AG20443 (cell line): ENCODE measurements at places on chromosomes 7 and 10.
A peak's percentile ranks its signal among the peaks of the same experiment; 100 is the strongest.

GRCh38 chr7:17434191-17434590, 135.7 kb downstream of the AHR start:
- no peak for DNase-seq

- DNase-seq, result no peak
Measured at GRCh38 chr7:13161125-13161524, 473.7 kb downstream of the ARL4A start.

DNA sequence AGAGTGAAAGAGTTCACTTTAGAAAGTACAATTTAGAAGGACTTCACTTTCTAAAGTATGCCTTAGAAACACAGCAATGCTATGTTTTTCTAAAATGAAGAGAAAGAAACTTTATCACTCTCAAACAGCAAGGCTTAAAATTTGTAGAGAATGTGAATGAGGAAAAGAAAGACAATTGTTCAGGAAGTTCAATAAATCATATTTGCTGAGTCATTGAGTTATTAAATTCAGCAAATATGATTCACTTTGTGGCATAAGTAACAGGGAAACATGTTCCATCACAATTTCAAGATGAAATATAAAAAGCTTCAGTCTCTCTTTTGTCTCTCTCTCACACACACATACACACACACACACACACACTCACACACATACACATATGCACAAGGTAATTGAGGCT, 187.9 kb downstream of the PCDH15 start:
- no peak for DNase-seq

DNA sequence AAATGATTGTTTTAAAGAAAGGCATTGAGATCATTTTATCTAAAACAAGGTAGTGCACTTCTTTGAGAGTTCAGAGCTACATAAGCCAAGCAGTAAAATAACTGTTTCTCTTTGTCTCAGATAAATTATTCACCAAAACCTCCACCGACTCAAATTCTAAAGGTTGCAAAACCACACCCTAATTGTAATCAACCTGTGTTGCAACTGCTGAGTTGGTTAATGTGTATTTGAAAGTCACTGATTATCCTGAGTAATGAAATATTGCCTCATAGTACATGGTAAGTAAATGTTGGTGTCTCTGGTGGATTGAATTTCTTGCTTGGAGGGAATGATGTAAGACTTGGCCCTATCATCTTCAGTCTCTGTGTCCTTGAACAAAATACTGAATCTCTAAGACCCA, 35.9 kb upstream of the CYP2C9 start:
- no peak for DNase-seq

DNA sequence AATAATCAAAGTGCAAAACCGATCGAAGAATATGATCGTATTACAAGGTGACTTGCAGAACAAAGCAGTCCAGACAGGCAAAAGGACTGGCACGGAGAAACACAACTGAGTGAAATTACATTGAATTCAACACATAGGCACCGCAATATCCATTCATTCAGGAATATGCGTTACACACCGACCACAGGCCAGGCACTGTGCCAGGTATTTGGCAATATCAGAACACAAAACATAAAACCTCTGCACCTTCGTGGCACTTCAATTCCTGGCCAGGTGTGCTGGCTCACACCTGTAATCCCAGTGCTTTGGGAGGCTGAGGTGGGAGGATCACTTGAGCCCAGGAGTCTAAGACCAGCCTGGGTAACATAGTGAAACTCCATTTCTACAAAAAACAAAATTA, 187.9 kb downstream of the DIP2C start:
- no peak for DNase-seq

GRCh38 chr10:88525371-88526069, 57.6 kb downstream of the RNLS start:
- DNase-seq, result peak; percentile 12

DNA sequence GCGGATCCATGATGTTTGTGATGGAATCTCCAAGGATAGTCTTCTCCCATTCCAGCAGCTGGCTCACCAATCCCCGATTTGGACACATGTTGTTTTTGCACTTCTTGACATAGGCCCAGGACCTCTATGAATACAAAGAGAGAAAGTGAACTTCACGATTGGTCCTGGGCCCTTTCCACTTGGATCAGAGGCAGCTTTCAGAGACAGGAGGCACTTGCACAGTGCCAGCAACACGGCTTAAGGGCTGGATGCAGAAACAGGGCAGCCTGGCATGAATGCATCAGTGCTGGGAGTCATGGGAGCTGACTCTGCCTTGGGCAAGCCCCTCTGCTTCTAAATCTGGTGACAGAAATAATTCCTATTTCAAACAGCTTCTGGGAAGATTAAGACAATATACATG, 2.1 kb upstream of the TMEM120A start:
- DNase-seq, result peak; percentile 1

DNA sequence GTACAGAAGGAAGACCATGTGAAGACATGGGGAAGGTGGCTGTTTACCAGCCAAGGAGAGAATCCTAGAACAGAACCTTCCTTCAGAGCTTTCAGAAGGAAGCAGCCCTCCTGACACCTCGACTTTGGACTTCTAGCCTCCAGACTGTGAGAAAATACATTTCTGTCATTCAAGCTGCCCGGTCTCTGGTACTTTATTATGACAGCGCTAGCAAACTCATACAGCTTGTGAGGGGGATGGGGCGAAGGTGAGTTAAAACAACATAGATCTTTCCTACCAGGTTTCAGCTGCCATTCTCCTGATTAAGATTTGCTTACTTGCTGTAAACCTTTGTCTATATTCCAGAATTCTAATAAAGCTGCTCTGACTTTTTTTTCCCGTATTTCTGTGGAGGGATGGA, 14.9 kb upstream of the ZNF248 start:
- DNase-seq, result no peak

GRCh38 chr7:80473751-80474150, 38.1 kb downstream of the GNAT3 start:
- no peak for DNase-seq

GRCh38 chr7:38195804-38196595, 18.0 kb downstream of the STARD3NL start:
- DNase-seq, result peak; percentile 29

- no peak for DNase-seq
Measured at GRCh38 chr7:103793614-103794013, 195.8 kb downstream of the RELN start.

DNA sequence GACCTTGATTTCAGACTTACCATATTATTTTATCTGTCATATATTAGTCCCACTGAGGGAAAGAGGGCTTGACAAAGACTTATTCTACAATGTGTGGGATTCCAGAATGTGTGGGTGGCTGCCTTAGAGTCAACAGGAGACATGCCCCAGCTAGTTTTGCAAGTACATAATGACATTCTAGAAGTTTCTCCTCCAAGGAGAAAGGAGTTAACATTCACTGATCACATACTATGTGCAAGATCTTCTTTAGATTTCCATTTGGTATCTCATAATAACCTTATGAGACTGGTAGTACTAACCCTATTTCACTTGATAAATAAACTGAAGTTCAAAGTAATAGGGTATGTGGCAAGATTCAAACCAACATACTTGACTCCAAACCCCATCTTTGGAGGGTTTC, 25.2 kb downstream of the IRF5 start:
- DNase-seq, result no peak

GRCh38 chr7:104986628-104987259, 27.3 kb upstream of the KMT2E start:
- no peak for DNase-seq

DNA sequence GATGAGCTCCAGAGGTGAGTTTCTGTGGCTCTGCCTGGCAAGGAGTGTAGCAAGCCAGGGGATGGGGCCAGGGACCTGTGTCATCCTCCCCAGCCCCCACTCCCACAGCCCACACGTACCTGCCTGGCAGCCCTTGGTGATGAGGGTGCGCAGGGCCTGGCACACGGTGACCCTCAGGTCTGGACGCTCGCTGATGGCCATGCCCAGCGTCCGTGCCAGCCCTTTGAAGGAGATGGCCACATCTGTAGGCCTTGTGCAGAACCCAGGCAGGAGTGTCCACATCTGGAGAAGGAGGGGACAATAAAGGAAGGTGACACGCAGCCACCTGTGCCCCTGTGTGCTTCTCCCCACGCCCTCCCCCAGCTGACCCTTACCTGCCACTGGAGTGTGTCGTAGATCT, 27.7 kb downstream of the RRP12 start:
- DNase-seq, result no peak

DNA sequence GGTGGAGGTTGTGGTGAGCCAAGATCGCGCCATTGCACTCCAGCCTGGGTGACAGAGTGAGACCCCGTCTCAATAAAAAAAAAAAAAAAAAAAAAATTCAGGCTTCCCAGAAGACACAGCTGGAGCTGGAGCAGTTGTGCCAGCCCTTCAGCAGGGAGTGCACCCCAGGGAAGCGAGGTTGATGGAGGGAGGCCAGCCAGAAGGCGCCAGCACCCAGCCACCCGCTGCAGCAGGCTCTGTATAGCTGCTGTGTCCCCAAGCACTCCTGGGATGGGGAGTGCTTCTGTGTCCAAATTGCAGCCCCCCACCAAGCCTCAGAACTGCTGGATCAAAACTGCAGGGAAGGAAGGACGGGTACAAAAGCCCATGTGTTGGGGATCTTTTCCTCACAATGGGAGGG, 47.8 kb downstream of the COBL start:
- no peak for DNase-seq

- DNase-seq, result no peak
Measured at GRCh38 chr10:9097206-9097990, 1042.9 kb downstream of the GATA3 start.

DNA sequence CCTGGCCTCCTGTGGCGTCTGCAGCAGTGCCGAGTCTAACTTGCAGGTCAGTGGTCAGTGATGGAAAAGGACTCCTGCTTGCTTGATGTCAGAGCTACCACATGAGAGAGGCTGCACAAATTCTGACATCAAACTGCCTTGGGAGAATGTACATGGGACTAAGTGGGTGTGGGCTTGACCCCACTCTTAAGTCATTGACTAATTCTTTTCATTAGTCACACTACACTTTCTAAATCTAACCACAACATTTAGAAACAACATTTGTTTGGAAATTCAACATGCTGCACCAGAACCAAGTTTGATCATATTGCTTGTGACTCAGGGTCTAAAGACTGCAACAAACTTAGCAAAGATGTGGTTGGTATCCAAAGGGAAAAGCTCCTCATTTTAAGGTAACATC, 24.4 kb upstream of the CDC14C start:
- DNase-seq, result no peak

- DNase-seq, result no peak
Measured at GRCh38 chr10:78861529-78862327, 207.0 kb upstream of the ZMIZ1 start.

GRCh38 chr10:122236690-122237306, 34.3 kb upstream of the BTBD16 start:
- no peak for DNase-seq

DNA sequence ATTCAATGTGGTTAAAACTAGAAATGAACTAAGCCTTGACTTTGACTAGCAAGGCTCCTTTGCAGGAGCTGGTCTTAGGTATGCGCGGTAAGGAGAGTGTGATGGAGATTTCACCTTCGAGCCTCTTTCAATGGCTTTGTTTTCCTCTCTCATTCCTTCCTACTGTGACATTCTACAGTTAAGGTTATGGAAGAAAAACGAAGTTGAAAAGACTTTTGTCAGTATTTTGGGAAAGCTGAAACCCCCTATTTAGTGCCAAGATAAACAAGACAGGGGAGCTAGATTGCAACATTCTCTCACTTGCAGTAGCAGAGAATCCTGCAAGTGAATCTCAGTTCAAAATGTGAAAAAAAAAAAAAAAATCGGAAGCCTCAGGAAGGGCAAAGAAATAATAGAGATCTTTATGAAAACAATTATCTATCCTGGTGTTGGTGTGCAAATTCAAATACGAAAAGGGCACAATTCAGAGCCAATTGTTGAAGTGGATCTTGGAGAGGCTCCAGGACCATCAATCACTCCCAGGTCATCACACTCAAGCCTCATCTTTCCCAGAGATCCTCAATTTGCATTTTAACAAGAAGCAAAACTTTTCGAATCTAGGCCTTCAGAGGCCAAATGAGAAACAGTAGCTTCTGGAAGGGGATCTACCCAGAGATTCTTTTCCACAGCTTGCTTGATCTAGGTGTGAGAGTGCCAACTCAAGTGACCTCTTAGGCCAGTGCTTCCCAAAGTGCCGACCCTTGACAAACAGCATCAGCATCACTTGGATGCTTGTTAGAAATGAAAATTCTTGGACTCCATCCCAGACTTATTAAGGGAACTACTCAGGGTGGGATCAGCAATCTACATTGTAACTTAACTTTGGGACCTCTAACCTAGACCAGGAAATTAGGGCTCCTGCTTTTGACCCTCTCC, 163.8 kb downstream of the INHBA start:
- DNase-seq, result no peak

DNA sequence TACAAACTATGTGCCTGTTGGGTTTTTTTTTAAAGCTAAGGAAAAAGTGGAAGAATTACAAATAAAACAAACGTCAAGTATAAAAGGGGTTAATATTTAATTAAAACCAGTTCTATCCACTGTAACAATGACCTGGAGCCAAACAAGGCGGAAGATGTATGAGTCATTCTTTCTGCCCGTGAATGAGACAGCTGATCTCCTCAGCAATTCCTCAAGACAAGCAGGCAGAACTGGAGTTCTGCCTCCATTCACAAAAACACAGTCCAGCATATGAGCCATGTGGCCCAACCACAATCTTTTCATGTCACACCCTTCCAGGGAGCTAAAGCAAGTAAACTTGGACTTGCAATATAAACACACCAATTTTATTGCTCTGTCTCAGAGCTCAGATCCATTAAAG, 8.4 kb downstream of the ETV1 start:
- peak; percentile 92 for DNase-seq

GRCh38 chr10:93542358-93542791, 24.1 kb upstream of the FFAR4 start:
- peak; percentile 53 for DNase-seq

- DNase-seq, result no peak
Measured at GRCh38 chr7:157549612-157550299, 213.0 kb downstream of the DNAJB6 start.

GRCh38 chr7:53111031-53111430, 75.6 kb downstream of the POM121L12 start:
- DNase-seq, result no peak

GRCh38 chr7:130752424-130752823, 18.4 kb upstream of the KLF14 start:
- no peak for DNase-seq

DNA sequence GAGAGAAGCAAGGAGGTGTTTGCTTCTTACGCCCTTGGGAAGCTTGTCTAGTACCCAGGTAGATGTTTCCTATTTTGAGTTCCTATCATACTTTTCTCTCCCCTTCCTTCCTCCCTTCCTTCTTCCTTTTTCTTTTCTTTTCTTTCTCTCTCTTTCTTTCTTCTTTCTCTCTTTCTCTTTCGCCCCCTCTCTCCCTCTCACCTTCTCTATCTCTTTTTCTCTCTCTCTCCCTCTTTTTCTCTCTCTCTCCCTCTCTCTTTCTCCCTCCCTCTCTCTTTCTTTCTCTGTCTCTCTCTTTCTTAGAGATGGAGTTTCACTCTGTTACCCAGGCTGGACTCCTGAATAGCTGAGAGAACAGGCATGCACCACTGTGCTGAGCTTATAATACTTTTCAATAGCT, 322.2 kb downstream of the TNS3 start:
- no peak for DNase-seq
